Left colon (tissue), 2 donors: ENCODE measurements at places on chromosomes 1 and 21. TPM values are rescaled to one million over a fixed set of nuclear protein-coding genes. Genes with fewer than 3 reads are reported as not detected.

GRCh38 chr1:19204446-19205266 is 5.4 kb downstream of the UBR4 start:
- no peak for DNase-seq

DNA sequence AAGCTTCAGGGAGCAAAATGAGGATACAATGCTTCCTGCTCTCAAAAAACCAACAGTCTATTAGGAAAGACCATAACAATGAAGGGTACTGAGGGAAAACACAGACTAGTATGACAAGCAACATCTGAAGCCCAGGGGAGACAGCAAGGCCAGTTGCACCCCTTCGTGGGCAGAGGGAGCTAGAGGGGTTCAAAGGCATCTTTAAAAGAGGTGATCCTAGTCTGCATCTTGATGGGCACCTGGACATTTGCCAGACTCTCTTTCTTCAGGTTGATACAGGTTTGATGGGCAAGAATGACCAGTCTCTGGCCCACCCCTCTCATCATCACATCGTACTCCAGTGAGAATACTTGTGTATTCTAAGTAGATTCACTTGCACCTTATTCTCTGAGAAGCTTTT is 177.7 kb downstream of the VAV3 start:
- DNase-seq, result no peak

- no peak for DNase-seq
Observed at GRCh38 chr1:64703600-64703999, 41.3 kb upstream of the RAVER2 start.

ARHGAP30 gene
- total RNA-seq, result 8.7 TPM

- DNase-seq, result no peak
Observed at GRCh38 chr1:222923506-222923905, 108.7 kb downstream of the DISP1 start.

DNA sequence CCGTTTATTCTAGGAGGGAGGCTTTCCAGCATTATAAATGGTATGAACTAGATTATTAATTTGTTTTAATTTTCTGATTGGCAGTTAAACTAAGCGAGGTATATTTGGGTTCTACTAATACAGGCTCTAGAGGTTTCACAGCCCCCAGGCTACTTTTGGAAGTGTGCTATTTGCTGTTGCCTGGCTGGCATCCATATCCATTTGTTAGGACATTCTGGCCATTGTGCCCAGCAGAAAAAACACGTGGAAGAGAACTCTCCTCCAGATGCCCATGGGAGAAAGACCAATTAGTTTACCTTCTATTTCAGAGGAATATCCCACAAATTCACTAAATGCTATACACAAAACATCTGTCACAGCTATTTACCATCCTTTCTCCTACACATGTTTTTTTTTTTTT is 29.3 kb downstream of the MACO1 start:
- no peak for DNase-seq
